NCI-H460 (cell line): ENCODE measurements at places on chromosomes 4 and X. TPM values are rescaled to one million over a fixed set of nuclear protein-coding genes. Genes with fewer than 3 reads are reported as not detected.
A peak's percentile ranks its signal among the peaks of the same experiment; 100 is the strongest.

- DNase-seq, result no peak
Measured at GRCh38 chr4:181146051-181146450, 1097.2 kb upstream of the TENM3 start.

DNA sequence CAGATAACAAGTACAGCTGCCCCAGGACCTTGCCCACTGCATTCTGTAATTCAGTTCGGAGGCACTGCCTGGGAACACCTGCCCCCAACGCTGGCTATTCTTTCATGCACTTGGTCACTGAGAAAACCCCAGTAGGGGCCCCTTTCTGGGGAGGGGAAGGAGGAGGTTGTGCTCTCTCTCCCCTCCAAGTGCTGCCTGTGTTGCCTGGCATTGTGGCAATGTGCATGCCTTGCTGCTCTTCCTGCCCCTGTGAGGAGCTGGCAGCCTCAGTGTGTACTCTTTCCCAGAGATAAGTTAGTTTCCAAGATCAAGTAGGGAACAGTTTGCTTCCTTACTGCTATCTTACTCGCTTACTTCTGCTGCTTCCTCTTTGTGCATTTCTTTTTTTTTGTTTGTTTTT lies 90.8 kb downstream of the AASDH start:
- DNase-seq, result no peak

AMELX gene
- total RNA-seq, result not detected in 2 replicates

GRCh38 chr4:138204507-138204906 lies 37.6 kb downstream of the SLC7A11 start:
- DNase-seq, result no peak

DNA sequence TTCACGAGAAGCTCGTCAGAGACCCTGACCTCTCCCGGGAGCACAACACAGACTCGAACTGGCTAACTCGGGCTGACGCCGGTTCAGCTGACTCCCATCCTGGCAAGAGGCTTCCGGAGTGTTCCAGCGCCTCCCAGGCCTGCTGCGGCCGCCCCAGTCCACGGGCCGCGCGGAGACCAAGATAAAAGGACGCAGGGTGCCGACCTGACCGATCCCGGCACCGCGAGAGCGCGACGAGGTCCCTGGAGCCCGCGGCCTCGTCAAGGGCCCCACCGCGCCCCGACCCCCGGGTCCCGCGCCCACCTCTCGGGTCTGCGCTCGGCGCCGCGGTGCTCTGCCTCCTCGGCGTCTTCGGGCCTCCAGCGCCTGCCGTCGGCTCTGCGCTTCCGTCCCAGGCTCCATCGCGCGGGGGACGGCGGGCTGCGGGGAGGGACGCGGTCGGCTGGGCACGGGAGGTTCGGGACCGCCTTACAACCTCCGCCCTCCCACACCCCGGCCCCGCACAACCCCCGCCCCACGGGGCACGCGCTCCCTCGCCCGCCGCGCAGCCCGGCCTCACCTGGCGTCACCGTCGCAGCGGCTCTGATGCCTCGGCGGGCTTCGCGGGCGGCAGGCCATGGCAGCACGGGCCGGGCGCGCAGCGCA lies 426 bp downstream of the SLBP start:
- no peak for DNase-seq

- peak; percentile 80 for DNase-seq
Measured at GRCh38 chr4:83552083-83552482, 16.2 kb downstream of the GPAT3 start.

ERCC6L gene
- total RNA-seq, result 6.7 and 7.1 TPM in 2 replicates

P2RY4 gene
- total RNA-seq, result not detected in 2 replicates

GRCh38 chr4:138741766-138742377 lies 273.7 kb upstream of the NOCT start:
- DNase-seq, result no peak

IL2RG gene
- total RNA-seq, result not detected in 2 replicates

- no peak for DNase-seq
Measured at GRCh38 chr4:55609393-55609866, 17.4 kb upstream of the PDCL2 start.

- DNase-seq, result no peak
Measured at GRCh38 chrX:101550751-101551379, 518 bp downstream of the ARMCX1 start.

DNA sequence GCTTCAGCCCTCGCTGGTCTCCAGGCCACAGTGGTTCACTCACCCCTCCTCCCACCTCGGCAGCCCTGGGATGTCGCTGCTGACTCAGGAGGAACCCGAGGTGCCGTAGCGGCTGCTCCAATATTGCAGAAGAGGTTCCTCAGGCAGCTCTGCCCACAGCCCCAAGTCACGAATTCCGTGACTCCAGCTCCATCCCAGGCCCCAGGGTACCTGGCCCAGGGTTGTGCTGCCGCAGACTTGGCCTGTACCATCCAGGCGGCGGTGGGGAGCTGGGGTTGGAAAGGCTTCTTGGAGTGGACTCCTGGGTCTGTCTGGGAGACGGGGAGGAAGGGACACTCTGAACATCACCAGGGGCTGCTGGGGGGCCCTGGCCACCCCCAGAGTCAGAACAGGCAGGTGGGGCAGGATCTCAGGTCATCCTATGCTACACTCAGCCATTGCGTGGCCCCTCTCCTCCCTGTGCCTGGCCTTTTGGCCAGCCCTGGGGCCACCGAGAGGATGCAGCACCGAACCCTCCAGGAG lies 728 bp upstream of the HGFAC start:
- DNase-seq, result no peak

DNA sequence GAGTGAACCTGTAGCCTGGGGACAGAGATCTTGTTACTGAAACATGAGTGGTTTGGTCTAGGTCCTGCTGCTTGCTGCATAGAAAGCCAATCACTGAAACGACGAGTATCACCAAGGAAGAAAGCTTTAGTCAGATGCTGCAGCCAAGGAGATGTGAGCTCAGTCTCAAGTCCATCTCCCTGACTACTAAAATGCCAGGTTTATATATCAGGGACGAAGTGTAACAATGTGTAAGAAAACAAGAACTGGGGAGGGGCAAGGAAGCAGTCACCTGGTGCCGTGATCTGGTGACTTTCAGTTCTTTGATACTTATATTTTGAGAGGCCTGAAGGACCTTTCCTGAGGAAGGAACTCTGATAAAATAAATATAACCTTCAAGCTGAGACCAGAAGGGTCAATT lies 19.6 kb upstream of the ABRAXAS1 start:
- DNase-seq, result no peak

GRCh38 chr4:112853662-112854256 lies 195.7 kb upstream of the ANK2 start:
- no peak for DNase-seq

DNA sequence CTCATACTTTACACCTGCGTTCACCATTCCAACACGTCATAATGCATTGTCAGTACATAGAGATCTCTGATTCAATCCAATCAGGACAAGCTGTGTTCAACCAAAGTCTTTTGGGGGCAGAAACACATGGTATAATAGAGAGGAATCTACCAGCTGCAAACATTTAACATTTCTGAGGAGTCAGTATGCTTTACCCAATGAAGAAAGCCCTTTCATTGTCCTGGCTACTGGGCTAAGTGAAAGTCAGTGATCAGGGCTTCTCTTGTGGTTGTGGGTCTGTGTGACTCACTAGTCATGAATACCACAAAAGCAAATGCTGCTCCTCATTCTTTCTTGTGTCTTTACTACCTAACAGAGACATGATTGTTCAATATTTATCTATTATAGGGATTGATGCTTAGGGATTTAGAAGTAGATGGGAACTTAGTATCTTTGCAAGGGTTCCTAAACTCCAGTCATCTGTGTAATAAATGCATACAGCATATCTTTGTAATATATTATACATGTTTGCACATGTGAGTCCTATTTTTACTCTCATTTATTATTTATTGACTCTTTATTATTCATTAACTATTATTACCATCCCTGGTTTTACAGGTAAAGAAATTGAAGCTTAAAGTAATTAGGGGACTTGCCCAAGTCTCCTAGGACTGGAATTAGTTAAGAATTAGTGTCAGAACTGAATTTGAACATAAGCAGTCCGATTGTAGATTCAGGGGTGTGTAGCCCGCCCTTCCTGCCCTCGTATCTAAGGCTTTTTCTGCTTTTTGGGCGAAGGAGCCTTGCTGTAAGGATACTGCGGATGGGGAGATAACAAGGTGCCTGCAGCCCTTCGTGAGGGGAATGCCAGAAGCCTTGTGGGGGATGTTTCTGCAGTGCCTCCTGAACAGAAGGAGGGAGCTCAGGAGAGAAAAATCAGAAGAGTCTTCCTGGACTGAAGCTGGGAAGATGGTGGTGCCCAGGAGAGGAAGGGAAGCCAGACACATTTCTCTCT lies 353.1 kb upstream of the BOD1L1 start:
- DNase-seq, result no peak

DNA sequence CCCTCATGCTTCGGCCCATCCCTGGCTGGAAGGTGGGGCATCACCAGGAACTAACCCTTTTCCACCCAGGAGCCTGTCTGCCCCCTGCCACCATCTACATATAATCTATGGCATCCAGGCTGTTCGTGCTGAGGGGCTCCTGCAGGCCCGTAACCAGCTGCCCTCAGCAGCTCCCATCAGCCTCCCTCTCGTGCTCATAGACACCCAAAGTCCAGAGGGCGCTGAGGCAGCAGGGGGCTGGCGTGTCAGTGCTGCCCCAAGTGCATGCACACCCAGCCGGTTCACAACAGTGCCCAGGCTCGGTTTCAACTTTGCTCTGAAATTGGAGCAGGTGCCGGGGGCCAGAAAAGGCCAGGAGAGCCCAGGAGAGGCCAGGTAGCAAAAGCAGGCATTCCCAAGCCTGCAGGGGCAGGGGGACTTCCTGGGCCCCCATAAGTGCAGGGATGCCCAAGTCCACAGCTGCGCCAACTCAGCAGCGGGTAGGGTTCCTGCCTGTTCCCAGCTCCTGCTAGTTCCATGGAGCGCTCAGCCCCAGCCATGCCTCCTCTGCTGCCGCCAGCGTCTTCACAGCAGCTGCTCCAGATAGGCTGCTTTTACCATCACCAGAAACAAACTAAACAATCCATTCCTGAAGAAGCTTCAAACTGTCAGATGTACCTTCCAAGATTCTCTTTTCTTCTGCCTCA lies 558.2 kb upstream of the GNPDA2 start:
- DNase-seq, result no peak

DNA sequence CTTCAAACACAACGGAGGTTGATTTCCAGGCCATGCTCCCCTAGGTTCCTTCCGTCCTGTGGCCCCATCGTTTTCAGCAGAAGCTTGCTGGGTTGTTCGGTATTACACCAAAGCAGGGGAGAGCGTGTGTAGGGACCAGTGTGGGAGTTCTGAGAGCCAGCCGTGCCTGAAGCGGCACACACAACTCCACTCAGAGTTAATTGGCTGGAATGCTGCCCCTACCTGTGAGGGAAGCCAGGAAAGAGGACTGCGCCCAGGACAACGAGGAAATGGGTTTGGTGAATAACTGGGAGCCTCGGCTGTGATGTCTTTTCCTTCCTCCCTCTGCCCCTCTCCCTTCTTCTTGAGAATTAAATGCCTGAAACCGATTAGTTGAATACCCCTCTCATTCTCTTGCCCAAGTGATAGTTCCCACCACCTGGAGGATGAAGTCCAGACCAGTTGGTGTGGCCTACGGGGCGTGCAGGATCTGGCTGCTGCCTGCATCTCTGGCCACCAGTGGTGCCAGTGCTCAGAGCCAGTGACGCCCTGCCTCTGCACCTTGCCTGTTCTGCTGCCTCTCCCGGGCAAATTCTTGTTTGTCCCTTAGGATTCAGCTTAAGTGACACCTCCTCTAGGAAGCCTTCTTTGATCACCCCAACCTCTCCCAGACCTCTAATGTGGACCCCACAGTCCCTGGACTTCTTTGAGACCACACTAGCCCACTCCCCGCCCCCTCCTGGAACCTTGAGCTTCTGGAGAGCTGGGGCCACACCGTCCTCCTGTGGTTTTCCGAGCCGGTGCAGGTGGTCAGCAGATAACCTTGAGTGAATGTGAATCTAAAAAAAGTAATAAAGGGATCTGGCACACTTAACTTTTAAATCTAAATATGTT lies 33.6 kb downstream of the TBC1D14 start:
- no peak for DNase-seq

DNA sequence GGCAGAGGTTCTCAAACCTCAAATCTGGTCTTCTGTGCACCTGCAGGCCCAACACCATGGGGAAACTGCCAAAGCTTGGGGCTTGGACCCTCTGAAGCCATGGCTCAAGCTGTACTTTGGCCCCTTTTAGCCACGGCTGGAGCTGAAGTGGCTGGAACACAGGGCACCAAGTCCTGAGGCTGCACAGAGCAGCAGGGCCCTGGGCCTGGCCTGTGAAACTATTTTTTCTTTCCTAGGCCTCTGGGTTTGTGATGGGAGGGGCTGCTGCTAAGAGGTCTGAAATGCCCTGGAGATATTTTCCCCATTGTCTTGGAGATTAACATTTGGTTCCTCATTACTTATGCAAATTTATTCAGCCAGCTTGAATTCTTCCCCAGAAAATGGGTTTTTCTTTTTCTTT lies 18.3 kb upstream of the PI4K2B start:
- DNase-seq, result no peak

GRCh38 chr4:13546941-13547484 lies 2.7 kb upstream of the NKX3-2 start:
- no peak for DNase-seq

DNA sequence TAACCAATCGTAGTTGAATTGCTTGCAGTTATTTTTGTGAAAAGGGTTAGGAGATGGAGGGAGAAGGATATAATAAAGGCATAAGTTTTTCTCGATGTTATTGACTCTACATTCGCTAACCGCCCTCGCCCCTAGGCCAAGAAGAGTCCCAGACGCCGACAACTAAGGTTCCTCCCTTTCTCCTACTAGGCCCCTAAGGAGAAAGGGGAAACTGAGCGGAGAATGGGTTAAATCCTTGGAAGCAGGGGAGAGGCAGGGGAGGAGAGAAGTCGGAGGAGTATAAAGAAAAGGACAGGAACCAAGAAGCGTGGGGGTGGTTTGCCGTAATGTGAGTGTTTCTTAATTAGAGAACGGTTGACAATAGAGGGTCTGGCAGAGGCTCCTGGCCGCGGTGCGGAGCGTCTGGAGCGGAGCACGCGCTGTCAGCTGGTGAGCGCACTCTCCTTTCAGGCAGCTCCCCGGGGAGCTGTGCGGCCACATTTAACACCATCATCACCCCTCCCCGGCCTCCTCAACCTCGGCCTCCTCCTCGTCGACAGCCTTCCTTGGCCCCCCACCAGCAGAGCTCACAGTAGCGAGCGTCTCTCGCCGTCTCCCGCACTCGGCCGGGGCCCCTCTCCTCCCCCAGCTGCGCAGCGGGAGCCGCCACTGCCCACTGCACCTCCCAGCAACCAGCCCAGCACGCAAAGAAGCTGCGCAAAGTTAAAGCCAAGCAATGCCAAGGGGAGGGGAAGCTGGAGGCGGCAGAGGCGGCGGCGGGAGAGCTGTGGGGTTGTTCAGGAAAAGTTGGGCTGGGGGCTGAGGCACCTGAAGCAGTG lies 5.9 kb downstream of the ATOH1 start:
- no peak for DNase-seq

- DNase-seq, result no peak
Measured at GRCh38 chr4:75555294-75556164, at the start of gene ODAPH. TSS of gene ODAPH (plus strand) at chr4:75556066. CDS start at chr4:75556083, 17 bp downstream.

DNA sequence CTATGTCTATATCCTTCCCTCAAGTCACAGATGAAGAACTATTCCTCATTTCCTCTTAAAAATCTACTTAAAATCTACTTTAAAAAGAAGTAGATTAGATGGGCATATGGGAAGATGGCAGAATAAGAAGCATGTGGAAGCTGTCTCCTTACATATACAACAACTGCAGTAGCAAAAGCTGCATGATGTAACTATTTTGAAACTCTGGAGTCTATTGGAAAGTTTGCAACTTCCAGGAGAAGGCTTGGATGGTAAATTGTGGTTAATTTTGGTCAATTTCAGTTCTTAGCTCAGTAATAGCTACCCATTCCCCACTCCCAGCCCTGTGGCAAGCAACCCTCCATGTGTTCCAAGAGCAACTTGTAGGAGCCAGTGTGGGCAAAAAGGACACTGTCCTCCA lies 36.9 kb downstream of the MORC4 start:
- DNase-seq, result no peak

CFAP99 gene
- not detected in 2 replicates for total RNA-seq

GAB3 gene
- 0.20 and 0.89 TPM in 2 replicates for total RNA-seq

GRCh38 chrX:1734806-1735205 lies 119.9 kb downstream of the ASMT start:
- DNase-seq, result no peak
